SHP77 treated with DMSO at 0.1 percent for 48 hours (cell line): ENCODE measurements at places on chromosomes 1 and 21.

DNA sequence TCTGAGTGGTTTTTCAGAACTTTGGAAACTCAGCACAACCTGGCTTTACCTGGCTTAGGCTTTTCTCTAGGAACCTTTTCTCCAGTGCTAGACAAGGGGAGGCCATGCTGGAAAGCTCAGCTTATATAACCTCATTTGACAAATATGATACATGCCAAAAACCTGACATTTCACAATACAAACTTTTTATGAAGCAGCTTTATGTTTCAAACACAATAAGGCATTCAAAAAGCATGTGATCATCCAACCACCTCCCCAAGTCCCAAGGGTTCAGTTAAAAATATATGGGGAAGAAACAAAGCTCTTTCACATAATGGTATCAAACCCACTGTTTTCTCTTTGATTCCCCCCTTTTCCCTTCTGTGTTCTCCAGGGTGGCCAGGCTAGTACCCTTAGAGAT, 63.7 kb downstream of the ZC3H11B start:
- no peak for DNase-seq

DNA sequence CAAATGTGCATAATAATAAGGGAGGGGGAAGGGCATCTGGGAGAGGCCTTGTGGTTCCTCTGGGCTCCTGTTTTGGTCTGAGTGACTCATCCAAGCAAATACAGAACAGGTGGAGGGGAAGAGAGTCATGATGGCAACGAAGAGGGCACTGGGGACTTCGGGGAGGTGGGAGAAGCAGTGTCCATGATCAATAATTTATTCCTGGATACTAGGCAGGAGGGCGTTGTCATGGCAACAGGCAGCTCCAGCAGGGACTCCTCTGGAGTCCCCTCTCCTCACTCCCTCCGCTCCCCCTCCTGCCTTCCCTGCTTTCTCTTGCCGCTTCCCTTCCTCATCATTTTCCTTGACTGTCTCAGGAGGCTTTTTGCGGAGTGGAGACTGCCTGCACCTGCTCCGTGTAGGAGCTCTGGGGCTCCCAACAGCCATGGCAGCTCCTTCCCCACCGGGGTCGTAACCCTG, 12.3 kb upstream of the NFASC start:
- DNase-seq = peak; percentile 80

GRCh38 chr21:36914244-36915013, 52.0 kb downstream of the HLCS start:
- DNase-seq = no peak

- DNase-seq = no peak
These were observed 71.9 kb downstream of the LHX9 start for GRCh38 chr1:197989058-197989457.

GRCh38 chr1:206580438-206581113, 31.7 kb downstream of the EIF2D start:
- no peak for DNase-seq

- DNase-seq = no peak
These were observed 126.2 kb upstream of the CD34 start for GRCh38 chr1:208036918-208037766.

GRCh38 chr1:178603926-178604325, 91.0 kb downstream of the TEX35 start:
- DNase-seq = no peak

- DNase-seq = no peak
These were observed 106.8 kb downstream of the AK5 start for GRCh38 chr1:77388661-77389060.
